ENCODE measurements at places on chromosomes 2 and 18.

DNA sequence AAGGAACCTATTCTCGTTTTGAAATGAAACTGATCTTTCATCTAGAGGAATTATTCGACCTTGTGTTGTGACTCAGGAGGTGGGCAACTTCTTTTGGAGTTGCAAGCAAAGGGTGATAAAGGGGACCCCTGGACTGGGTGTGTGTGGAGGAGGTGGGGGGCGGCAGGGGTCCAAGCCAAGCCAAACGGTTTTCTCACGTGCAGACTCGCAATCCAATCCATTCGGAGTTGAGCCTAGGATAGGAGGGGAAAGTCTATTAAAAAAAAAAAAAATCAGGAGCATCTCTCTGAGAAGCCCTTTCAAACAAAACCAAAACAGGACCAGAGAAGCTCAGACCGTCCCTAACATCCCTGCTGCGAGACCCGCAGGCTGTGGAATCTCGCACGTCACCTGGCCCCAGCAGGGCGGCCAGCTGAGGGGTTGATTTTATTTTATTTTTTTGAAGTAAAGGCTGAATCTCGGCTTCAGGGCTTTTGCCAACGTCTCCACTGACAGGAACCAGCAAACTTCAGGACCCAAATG, 3.7 kb upstream of the ZEB2 start:
- no peak for DNase-seq

DNA sequence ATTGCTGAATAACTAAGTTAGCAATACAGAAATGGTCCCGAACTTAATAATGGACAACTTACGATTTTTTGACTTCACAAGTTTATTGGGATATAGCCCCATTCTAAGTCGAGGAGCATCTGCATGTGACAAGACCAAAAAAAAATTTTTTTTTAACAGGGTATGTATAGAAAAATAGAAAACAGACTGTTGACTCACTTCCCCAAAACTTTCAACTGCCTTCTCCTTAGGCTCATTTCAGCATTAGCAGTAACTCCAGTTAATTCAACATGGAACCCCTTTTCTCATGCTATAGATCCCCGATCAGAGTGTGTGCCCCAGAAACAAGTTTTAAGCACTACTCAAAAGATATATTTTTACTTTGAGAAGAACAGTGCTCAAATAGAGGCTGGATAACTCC, 5.4 kb downstream of the CD302 start:
- no peak for DNase-seq

DNA sequence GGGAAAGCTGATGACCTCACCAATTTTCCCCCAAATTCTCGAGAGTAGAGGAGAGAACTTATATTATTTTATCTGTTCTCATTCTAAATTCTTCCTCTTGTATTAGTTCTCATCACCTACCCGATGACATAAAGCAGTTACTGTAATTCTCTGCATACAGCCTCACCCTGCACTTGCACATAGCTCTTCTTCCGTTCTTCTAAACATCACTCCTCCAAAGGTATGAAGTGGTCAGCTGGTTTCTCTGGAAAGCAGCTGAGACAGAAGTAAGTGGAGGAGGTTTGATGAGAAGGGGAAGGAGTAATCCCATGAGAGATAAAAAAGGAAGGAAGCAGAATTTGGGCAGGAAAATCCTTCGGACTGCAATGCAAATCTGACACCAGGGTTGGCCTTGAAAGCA, 39.0 kb downstream of the FBXO48 start:
- DNase-seq, result no peak

- DNase-seq, result no peak
Measured at GRCh38 chr18:13540477-13541182, 185.7 kb downstream of the FAM210A start.

DNA sequence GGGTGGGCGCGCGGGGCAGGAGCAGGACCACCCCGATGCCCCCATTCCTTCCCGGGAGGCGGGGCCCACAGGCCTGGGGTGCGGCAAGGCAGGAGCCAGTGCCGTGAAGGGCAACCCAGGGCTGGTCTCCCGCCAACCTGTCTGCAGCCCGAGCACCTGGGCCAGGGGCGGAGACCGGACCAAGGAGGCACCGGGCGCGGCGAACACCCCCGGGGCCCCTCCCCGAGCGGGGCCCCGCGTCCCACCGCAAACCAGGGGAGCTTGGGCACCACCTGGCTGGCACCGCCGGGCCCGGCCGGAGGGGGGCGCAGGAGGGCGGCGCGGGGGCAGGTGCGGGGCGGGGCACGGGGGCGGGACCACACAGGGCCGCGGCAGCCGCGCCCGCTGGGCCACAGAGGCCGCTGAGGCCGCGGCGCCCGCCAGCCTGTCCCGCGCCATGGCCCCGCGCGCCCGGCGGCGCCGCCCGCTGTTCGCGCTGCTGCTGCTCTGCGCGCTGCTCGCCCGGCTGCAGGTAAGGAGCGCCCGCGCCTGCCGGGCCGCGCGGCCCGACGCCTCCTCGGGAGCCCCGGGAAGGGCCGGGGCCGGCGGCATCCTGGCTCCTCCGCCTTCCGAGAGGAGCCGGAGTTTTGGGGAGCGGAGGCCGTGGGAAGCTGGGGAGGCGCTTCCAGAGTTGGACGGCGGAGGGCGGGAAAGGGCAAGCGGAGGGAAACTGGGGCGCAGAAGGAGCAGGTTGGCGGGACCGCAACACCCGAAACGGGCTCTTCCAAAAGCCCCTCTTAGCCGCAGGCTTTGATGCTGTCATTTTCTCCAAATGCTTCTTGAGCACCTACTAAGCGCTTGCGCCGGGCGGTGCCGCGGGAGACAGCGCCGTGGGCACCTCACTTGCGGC, at the start of gene TNFRSF11A:
TSS of gene TNFRSF11A (plus strand) at position 394 of the 889 bp plus-strand sequence. CDS start at position 437, 43 bp downstream.
- peak; percentile 33 for DNase-seq

DNA sequence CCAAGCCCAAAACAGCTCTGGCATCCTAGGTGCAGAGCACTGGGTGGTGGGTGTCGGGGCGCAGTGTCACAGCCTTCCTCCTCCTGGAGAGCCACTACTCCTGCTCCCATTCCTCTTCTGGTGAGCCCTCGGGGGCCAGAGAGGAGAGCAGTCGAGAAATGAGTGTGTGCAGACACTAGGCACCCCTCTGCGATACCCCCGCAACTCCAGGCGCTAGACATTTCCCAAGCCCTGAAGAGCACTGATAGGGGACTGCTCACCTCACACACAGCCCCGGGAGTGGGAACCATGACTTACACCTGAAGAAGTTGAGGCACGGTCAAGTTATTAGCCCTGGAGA, 54.2 kb downstream of the FAM168B start:
- no peak for DNase-seq

All from stimulated activated naive B cell treated with anti-CD40 and anti-IgM and Interleukin-4, amounts not matched to agents 10 μg/mL and 1 μg/mL and 100 μg/mL, for 72 hours (primary cell).